Stimulated activated CD8-positive, alpha-beta memory T cell treated with anti-CD3 and anti-CD28 coated beads, Interleukin-15, amount 100 ng/mL, for 48 hours (primary cell): ENCODE measurements at places on chromosomes 12 and 14.

- no peak for DNase-seq
Measured at GRCh38 chr12:79200176-79200575, 335.6 kb downstream of the SYT1 start.

GRCh38 chr12:21172079-21172478, 41.1 kb downstream of the SLCO1B1 start:
- no peak for DNase-seq

GRCh38 chr12:58773986-58774385, 146.3 kb downstream of the LRIG3 start:
- no peak for DNase-seq

DNA sequence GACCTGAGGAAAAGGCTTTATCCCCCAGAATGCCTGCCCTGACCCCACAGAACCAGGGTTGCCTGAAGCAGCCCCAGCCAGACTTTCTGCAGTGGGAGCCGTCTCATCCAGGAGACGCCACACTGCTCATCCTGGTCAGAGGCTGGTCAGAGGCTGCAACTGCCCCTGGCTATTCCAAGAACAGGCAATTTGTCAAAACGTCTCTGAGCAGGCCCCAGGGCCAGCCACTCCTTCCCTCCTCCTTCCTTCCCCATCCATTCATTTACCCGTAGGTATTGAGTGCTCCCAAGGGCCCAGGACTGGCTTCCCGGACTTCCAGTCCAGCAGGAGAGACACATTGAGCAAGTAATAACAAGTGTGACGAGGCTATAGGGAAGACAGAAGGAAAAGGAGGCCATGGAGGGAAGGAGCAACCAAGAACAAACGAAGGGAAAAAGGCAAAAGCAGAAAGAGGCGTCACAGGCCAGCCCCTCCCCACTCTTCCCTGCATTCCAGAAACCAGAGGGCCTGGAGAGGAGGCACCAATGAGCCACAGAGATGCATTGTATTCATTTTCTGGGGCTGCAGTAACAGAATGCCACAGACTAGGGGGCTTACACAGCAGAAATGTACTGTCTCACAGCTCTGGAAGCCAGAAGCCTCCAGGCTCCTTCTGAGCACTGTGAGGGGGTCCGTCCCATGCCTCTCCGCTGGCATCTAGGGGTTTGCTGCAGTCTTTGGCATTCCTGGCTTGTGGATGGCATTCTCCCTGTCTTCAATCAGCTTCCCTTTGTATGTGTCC, 21.0 kb upstream of the CD9 start:
- no peak for DNase-seq

GRCh38 chr12:27843714-27844245, 63.7 kb upstream of the MANSC4 start:
- DNase-seq, result no peak

DNA sequence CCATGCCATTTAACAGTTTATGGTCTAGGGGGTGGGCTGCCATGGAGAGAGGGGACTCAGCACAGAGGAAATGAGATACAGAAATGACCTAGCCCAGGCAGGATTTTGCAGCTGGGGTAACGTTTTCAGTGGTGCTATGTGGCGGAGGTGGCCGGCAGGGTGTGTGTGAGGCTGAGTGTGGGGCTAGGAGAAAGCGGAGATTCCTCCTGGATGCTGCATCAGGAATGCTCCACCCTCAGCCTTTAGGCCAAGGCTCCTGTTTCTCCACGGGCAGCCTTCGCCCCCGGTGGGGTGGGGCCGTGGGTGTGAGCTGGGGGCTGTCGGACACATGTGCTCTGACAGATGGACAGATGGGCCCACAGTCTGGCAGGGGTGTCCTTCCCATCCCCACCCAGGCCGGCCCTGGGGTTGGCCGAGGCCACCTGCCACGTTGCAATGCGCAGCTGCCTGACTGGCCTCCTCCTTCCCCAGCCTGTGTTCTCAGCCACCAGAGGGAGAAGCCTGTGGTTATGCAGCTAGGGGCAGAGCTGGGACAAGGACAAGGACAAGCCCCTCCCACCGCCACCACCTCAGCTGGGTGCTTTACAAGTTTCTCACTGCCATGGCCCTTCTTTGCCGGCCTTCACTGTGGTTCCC, 44.3 kb downstream of the TEAD4 start:
- no peak for DNase-seq

- DNase-seq, result no peak
Measured at GRCh38 chr12:127636882-127637281, 630.1 kb upstream of the TMEM132C start.

DNA sequence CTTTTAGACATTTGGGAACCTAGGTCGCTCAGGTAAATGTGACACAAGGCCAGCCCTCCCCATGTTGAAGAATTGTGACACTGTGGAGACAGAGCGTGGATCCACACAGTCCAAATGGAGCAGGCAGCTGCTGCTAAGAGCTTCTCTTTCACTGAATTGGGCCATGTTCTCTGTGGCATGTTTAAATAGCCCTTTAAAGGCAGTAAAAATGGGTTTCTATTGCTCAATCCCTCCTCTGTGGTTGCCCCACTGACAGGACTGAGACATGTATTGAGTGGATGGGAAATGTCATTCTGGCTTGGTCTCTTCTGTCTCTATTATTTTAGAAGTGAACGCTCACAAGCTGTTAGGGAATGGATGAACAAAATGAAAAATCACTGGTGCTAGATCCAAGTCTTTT, 84.0 kb upstream of the PRICKLE1 start:
- no peak for DNase-seq

DNA sequence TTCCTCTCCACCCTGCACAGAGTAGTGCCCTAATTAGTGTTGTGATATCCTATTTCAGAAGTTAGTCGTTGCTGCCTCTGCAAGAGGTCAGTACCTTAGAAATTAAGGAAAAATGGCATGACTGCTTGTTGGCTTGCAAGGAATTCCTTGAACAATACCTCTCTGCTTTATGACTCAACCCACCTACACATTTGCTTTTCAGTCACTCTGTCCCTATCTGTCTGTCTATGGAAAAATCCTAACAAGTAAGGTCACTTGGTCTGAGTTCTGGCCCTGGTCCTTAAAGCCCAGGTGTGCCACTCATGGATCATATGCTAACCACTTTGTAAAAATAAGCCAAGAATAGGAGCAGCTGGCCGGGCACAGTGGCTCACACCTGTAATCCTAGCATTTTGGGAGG, 116.4 kb upstream of the ATF1 start:
- no peak for DNase-seq

- no peak for DNase-seq
Measured at GRCh38 chr14:24838945-24839616, 205.1 kb upstream of the GZMB start.

DNA sequence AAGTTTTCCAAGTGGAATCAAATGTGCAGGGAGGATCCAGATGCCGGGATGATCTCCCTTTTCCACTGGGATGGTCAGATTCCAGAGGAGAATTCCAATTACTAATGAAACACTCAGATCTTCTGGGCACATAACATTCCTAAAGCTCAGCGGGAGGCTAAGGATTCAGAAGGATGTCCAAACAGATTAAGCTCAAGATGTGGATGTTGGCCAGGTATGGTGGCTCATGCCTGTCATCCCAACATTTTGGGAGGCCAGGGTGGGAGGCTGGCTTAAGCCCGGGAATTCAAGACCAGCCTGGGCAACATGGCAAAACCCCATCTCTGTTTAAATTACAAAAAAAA, 62.0 kb upstream of the PNMA1 start:
- no peak for DNase-seq

DNA sequence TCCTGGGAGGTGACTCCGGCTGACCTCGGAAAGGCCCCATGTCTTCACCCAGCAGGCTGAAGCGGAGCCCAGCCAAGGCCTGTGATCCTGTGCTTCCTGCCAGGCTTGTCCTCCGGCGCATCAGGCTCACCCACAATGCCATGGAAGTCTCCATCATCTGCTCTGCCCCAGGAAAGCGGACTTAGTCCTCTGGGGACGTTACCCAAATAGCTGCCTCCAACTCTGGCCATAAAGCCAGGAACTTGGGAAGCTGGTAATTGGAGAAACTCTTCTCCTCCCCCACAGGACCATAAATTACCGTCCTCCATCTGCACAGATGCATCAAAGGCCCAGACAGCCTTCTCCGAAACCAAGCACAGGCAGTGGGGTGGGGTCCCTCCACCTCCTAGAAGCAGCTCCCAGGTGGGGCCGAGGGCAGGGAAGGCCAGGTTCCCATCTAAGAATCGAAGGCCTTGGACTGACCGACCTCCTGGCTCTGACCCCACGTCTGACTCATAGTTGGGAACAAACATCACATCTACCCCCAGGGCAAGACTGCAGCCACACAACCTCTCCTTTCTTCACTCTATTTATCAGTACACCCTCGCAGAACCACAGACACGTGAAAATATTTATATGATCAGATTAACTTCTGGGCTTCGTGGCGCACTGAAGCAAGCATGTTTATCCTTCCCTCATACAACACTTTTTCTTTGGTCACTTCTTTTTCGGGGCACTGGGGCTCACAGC, 56.4 kb downstream of the PITPNM2 start:
- DNase-seq, result no peak

DNA sequence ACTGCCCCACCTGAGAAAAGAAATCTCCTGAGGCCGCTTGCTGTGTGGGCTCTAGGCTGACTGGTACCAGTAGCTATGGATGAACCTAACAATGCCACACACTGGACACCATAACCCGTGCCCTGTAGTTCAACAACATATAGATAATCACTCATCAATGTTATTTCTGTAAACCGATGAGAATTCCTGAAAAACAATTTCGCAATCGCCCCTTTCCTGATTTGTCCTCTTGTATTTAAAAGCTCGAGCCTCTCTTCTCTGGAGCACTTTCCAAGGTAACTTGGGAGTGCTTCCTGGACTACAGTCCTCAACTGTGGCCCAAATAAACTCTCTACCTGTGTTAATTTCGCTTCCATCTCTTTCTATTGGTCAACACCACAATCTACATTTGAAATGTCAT, 26.1 kb upstream of the PPP2R5C start:
- no peak for DNase-seq

GRCh38 chr12:19553175-19553574, 113.9 kb downstream of the AEBP2 start:
- DNase-seq, result no peak

DNA sequence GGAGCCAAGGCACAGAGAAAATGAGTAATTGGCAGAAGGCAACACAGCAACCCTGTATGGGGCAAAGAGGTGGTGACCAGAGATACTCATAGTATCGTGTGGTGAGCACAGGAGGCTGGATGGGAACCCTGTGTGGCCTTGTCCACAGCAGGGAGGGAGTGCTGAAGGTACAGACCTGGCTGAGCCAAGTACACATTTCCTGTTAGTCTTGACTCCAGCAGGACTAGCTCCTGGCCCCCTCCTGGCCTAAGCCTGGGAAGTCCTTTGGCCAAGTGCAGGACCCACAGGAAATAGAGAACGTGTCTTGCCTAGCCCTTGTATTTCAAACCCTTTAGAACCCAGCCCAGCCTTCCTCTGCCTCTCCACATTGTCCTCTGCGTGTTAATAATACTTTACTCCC, 289.8 kb upstream of the PWP1 start:
- DNase-seq, result no peak

DNA sequence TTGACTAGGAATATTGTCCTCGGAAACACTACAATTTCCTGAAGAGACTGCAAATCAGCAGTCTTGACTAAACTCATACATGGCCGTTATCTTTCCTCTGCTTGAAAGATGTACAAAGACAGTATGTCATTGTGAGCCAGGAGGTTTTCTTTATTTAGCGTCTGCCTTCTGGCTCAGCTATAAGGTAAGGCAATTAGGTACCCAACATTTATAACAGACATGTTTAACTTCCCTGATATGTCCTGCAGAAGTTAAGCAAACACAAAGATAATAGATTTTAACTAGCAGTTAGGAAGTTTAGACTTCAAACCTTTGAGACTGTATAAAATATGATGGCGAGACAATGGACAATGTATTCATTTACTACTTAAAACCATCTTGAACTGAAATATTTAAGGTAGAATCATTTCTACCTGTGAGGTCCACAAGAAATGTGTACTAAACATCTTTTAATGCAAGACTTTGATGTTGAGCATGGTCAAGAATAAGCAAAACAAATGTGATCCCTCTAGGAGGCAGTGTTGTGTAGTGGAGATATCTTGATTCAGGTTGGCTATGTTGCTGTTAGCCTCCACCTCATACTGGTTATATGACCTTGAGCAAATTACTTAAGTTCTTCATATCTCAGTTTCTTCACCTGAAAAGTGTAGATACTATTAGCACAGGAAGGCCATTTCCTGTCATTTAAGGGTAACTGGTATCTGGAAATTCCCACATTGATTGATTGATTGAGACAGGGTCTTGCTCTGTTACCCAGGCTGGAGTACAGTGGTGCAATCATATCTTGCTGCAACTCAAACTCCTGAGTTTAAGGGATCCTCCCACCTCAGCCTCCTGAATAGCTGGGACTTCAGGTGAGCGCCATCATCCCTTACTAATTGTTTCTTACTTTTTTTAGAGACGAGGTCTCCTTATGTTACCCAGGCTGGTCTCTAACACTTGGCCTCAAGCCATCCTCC, 96.3 kb upstream of the EEA1 start:
- DNase-seq, result no peak

DNA sequence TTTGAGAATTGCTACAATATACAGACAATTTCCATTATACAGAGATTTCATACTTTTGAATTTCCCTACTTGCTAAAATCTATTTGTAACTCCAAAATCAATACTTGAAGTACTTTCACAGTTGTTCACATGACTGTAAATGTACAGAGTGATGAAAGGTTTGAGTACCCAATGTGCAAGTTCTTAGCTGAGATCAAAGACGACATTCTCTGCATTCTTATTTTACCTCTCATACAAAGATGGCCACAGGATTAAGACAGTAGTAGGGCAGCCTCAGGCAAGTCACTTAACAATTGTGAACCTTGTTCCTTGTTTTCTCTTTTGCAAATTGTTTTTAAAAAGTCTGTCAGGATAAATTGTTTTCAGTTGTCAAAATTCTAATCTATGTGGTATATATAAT, 255.9 kb upstream of the KITLG start:
- DNase-seq, result no peak

- DNase-seq, result no peak
Measured at GRCh38 chr14:86346818-86347384, 817.0 kb downstream of the FLRT2 start.

GRCh38 chr12:116140529-116140928, 137.0 kb downstream of the MED13L start:
- no peak for DNase-seq

- DNase-seq, result no peak
Measured at GRCh38 chr12:64669270-64669842, 59.1 kb downstream of the RASSF3 start.

- peak; percentile 4 for DNase-seq
Measured at GRCh38 chr12:75814851-75815754, 216.5 kb downstream of the PHLDA1 start.
